SHP77 treated with DMSO at 0.1 percent for 48 hours (cell line): ENCODE measurements at places on chromosomes 3 and 15.

GRCh38 chr3:65170390-65171042 lies 482.7 kb upstream of the ADAMTS9 start:
- DNase-seq, result no peak

DNA sequence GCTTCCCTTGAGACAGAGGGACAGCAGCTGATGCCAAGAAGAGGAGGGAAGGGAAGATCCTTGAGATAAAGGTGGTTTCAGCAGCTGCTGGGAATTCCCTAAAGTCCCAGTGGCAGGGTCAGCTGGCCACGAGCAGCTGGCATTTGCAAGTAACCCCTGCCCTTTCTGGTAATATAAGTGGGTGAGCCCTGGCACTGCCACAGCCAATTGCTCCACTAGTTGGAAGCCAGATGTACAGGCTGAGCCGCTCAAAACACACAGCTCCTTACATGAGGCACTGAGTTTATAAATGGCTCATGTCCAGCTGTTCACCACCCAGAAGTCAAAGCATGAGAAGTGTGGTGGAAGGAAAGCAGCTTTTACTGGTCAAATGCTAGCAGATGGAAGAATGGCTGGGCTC lies 35.4 kb downstream of the PRR20G start:
- DNase-seq, result no peak

DNA sequence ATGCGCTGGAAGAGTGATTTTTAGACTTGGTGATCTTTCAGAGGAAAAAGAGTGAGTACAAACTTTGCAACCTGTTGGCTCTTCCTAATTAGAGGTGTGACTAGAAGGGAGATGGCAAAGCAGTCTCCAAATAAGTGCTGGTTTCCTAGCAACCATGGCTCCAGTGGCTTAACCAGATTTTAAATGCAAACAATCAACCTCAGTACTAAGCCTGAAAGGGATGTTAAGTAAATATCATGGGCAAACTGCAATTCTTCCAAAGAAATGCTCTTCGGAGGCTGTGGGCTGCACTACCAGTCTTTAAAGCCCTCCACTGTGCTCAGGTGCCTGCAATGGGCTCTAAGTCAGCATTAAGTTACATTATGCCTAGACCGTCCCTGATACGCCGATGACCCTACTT lies 678.1 kb upstream of the CCDC54 start:
- no peak for DNase-seq

DNA sequence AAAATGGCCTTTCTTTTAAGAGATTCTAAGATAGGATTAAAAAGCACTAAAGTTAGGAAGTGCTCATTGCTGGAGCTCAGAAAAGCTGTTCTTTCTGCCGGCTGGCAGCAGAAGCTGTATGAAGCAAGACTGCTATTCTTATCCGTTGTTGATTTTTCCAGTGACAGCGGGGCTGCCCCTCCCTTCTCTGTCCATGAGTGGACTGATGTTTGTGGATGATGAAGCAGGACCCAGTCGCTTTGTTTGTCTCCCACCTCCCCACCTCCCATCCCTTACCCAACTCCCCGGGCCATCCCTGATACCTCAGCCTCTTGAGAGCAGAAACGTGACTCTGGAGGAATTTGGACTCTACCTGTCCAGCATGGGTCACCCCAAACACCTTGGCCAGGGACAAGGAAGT lies 10.3 kb upstream of the MUSTN1 start:
- peak; percentile 37 for DNase-seq

GRCh38 chr15:48253172-48253571 lies 47.1 kb downstream of the SLC12A1 start:
- no peak for DNase-seq

GRCh38 chr3:66703501-66703900 lies 202.7 kb upstream of the LRIG1 start:
- no peak for DNase-seq

- no peak for DNase-seq
These were observed 671.1 kb downstream of the TBL1XR1 start for GRCh38 chr3:176526225-176526624.

DNA sequence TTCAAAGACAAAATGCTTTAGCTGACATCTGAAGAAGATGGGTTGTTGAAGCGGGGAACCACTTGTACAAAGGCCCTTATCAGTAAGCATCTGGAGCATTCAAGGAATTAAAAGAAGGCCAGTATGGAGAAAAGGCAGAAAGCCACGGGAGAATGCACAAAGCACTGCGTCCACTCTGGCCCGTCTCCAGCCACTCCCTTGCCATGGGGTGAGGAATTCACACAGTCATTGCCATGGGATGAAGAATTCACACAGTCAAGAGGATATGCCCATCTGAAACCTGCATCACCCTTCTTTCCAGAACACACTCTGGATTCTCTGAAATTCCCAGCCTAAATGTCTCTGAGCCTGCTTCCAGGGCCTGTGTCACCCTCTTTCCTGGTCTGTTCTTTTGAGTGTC lies 26.7 kb upstream of the STAG1 start:
- DNase-seq, result no peak

DNA sequence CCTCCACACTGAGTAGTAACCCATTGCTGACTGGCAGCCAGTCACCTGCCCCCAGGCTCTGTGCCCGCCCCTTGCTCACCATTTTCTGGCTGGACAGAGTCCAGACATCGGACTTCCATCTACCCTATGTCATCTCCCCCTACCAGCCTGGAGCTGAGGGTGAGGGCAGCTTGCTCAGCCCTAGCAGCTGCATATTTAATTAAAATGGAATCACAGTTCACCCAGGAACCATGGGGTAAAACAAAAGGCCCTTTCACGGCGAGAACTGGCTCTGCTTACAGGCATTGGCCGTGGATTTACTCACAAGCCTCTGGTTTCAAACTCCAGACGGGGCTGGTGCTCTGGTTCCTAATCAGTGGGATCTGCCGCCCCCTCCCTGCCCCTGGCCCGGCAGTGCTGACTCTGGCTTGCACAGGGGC lies 94.9 kb upstream of the ATP2B2 start:
- no peak for DNase-seq

DNA sequence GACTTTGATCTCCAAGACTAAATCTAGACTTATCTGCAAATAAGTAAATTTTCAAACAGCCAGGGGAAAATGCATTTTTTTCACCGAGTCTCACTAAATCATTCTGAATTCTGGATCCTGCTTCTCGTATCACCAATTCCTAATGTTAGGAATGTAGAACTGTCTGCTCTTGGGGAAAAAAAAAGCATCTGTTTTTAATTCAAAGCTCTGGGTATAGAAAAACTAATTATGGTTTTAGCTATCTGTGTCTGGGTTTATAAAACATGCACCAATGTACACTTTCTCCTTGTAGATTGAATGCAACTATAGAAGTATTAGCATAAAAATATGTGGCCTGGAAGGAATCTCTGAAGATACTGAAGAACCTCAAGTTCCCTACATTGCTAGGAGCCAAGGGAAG lies 4.8 kb upstream of the CDAN1 start:
- no peak for DNase-seq

DNA sequence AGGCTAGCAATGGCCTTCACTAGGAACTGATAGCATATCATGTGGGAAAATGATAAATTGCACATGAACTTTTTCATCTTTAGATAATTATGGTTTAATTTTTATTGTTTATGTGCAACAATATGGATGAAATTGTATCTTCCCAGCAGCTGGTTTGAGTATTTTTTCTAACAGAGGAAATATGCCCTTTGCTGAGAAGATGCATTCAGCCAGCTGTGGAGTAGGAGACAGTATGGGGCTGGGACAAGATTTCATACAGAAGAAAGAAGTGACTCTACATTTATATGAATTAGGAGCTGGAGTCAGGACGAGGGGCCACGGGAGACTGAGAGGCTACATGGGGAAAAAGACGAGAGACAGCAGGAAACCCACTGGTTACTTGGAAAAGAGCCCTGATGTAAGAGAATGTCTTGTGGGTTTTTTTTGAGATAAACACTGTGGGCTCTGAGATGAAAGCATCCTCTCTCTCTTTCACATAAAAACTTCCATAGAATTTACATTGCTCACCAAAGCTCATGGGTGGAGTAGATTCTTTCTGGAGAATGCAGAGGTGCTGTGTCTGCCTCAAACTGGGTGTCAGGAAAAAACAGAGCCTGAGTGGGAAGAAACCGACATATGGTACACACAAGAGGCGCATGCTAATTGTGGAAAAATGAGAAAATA lies 115.2 kb upstream of the PDZRN3 start:
- DNase-seq, result no peak
